ENCODE measurements at places on chromosomes 4 and X.

GRCh38 chr4:176156656-176157055, 38.7 kb downstream of the SPATA4 start:
- DNase-seq, result no peak

- DNase-seq, result no peak
These were observed 286.5 kb downstream of the GLUD2 start for GRCh38 chrX:121333942-121334341.

DNA sequence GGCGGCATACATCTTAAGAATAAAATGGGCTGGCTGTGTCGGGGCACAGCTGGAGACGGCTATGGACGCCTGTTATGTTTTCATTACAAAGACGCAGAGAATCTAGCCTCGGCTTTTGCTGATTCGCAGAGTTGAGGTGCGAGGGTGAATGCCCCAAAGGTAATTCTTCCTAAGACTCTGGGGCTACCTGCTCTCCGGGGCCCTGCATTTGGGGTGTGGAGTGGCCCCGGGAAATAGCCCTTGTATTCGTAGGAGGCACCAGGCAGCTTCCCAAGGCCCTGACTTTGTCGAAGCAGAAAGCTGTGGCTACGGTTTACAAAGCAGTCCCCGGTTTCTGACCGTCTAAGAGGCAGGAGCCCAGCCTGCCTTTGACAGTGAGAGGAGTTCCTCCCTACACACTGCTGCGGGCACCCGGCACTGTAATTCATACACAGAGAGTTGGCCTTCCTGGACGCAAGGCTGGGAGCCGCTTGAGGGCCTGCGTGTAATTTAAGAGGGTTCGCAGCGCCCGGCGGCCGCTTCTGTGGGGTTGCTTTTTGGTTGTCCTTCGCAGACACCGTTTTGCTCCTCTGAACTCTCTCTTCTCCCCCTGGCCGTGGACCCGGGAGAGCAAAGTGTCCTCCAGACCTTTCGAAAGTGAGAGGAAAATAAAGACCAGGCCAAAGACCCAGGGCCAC, 1.9 kb downstream of the SHOX start:
- DNase-seq, result no peak

DNA sequence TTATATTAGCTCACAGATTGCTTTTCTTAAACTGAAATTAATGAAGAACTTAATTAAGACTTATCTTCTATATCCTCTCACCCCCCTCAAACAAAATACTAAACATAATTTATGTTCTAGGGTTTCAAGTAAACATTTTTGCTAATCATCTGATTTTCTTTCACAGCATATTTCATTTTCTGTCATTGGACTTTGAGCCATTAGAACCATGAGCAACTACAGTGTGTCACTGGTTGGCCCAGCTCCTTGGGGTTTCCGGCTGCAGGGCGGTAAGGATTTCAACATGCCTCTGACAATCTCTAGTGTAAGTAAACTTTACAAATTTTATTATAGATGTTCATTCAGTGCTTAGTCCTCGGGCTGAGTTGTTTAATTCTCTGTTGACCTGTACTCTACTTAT, 3.3 kb downstream of the PDLIM5 start:
- DNase-seq, result no peak

GRCh38 chr4:82906469-82906868, 5.9 kb downstream of the THAP9 start:
- no peak for DNase-seq

DNA sequence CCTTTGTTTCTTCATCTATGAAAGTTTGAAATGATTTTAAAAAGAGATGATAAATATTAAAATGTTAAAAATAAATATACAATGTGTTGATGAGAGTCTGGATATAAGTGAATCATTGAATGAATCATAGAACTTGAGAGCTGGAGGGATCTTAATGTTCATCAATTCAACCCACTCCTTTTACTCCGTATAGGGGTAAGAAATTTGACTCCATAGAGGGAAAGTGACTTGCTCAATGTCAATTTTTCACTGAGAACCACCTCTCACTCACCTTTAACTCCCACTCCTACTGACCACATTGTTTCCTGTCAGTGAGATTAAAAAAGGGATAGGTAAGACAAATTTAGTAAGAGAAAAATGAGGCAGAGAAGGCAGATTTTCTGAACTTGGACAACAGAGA, 557.2 kb upstream of the GRIA3 start:
- no peak for DNase-seq

GRCh38 chrX:100924375-100924774, 4.3 kb downstream of the XKRX start:
- no peak for DNase-seq

DNA sequence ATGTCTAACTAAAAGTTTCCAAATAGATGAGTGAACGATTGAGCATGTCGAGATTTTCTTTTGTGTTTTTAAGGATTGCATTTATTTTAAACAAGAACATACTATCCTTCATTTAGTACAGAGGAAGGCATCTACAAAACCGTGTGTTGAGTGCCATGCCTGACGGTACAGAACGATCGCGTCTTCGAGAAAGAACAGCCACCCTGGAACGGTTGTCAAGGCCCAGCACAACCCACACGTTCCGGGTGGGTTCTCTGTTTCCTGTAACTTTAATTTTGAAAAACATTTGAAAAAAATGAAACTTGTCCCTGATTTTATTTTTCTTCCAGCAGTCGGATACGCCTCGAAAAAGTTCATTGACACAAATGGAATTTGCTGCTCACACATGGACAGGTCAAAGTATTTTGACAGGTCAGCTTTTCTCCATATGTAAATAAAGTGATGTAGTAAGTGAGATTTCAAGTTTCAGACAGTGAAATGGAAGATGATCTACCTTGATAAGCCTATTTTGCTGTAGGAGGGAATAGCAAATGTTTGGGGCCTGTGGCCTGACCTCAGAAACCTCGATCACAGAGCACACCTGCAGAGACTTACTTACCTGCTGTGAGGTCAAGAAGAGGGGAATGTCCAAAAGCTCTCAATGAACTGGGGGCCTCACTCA, 24.4 kb upstream of the CYP4V2 start:
- no peak for DNase-seq

DNA sequence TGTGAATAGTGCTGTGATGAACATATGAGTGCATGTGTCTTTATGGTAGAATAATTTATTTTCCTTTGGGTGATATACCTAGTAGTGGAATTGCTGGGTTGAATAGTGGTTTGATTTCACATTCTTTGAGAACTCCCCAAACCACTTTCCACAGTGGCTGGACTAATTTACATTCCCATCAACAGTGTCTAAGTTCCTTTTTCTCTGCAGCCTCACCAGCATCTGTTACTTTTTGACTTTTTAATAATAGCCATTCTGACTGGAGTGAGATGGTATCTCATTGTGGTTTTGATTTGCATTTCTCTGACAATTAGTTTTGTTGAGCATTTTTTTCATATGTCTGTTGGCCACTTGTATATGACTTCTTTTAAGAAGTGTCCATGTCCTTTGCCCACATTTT, 29.1 kb downstream of the JADE3 start:
- DNase-seq, result no peak

DNA sequence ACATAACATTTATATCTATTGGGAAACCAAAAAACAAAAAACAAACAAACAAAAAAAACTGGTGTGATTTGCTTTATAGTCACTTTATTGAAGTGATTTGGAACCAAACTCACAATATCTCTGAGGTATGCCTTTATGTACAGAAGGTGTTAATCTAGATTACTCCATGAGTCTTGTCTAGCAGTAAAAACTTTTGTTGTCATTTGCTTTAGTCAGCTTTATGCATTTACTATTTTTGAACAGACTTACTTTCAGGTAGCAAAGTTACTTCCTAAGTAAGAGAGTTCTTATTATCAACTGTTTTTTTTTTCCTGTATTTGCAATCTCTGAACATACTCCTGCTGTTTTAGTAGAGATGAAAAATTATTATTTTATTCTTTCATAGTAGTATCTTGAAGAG, 39.5 kb downstream of the RAP1GDS1 start:
- no peak for DNase-seq

- DNase-seq, result no peak
These were observed 379.5 kb upstream of the FGF13 start for GRCh38 chrX:139091066-139091465.

- no peak for DNase-seq
These were observed 59.2 kb upstream of the ZC4H2 start for GRCh38 chrX:65035446-65035770.

DNA sequence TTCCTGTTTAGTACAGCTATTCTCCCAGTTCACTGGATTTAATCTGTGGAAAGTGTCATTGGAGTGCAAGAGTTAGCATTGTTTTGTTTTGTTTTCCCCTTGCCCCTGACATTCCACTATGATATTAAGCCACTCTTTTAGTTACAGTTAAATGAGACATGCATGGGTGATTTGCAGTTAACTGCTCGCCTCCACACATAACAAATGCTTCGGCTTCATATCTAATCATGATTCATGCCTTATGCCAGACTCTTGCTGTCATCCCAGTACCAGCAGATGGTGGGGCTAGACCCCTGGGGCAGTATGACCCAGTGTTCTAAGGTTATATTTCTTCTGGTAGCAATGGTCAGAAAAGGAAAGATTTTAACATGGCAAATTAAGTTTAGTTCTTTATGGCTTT, 80.1 kb downstream of the RAP1GDS1 start:
- DNase-seq, result no peak

- DNase-seq, result no peak
These were observed 42.3 kb downstream of the NALF2 start for GRCh38 chrX:69546417-69546816.

GRCh38 chr4:26140150-26140898, 180.5 kb upstream of the RBPJ start:
- DNase-seq, result no peak

DNA sequence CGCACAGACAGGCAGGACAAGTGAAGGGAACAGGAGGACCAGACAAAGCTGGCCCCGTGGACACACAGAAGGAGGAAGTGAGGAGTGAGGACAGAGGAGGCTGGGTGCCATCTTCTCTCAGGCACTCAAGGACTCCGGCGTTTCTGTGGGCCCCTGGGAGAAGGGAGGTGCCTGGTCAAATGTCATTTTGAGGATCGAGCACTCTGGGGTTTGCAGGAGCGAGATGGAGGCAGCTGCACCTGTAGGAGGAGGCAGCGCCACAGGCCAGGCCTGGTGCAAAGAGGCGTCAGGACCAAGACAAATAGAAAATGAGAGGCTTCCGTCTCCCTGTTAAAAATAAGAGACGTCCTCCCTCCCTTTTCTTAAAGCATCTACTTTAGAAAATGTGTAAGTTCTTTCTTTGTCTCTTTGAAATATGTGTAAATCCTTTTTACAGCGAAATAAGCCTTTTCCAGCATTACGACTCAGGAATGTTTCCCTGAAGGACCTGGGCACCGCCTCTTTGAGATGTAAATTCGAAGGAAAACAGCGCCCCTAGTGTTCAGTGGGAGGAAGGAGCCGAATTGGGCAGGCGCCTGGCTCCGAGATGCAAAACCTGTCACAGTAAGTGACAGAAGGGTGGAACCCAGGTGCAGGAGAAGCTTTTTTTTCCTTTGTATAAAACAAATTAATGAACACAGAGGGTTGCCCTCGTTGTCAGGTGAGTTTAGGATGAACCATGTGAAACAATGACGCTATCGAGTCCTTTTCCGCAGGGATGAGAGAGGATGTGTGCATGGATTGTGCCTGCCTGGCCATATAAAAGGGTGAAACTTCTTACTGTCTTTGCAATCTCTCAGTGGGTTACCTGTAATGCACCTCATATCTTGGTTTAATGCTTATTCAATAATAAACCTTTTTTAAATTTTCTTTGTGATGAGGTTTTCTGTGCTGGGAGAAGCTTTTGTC, 1.4 kb upstream of the C4orf50 start:
- no peak for DNase-seq

DNA sequence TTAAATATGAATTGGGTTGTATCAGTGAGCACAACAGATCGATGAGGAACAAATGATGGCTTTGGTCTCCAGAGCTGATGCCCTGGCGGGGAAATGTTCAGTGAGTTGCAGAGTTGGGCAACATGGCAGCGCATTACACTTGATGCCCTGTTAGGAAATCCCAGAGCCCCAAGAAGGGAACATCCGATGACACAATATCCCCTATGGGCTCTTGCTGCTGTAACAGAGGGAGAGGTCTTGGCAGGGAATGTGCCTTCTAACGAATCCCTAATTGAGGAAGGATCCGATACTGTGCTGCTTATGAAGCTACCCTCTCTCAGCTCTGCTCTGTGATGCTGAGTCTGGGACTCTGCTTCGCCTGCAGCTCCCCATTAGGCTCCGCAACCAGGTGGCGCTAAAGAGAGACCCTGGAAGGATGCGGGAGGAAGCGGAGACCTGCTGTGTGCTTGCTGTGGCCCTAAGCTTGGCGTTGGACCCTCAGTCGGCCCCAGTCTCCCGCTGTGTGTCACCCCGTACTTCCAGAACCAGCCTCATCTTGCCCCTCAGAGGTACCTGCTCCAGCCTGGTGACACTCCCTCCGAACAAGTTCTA, 38.9 kb downstream of the PDHA1 start:
- no peak for DNase-seq

GRCh38 chr4:4856071-4857000, 3.1 kb upstream of the MSX1 start:
- no peak for DNase-seq

DNA sequence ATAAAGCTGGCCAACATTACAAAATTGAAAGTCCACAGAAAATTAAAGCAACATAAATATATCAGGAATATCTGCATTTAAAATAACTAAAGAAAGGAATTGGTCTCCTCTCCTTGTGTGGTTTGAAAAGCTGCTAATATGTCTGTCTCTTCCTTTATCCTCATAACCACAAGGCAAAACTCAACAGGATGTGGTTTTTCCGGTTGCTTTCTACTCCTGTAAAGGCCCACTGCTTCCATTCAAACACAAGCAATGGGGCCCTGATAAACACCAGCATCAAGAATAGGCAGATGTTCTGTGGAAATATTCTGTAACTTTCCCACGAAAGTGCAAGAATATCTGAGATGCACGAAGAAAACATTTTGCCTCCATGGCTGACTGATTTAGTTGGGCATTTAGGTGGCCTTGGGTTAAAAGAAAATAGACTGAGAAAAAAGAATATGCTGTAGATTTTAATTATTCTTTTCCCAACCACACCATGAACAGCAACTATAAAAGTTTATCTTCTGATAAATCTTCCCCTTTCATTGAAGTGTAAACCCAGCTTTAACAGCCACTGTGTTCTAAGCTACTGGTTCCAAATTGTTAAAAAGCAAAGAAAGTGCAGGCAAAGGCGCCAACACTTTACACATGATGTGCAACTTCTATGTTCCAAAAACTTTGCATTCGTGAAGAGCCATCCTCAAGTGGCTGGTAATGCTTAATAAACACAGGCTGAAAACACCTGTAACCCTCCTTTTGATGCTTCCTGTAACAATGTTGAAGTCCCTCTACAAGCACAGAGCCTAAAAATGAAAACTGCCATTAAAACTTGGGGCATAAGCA, 50.5 kb upstream of the NDST3 start:
- DNase-seq, result no peak

DNA sequence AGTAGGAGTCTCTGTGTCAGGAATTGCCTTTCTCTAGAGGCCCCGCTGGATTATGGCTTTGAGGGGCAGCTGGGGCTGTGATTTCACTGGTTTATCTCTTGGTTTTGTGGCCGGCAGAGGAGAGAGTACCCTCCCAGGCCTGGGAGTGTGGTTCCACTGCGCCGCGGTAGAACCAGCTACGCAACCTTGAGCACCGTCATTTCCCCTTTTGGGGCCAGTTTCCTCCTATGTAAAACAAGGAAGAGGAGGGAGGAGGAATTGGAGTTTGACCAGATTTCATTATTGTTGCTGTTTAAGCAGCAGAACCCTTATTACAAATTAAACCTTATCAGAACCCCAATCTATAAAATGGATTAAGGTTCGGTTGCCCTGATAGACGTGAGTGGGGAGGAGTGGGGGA, 4.4 kb downstream of the SOX3 start:
- DNase-seq, result no peak

- DNase-seq, result no peak
These were observed 173.5 kb downstream of the GRID2 start for GRCh38 chr4:92477298-92477697.

GRCh38 chr4:161321706-161322105, 842.1 kb downstream of the FSTL5 start:
- DNase-seq, result no peak
